ENCODE measurements at places on chromosomes 12 and 14.

GRCh38 chr14:70188659-70189455 is at the start of gene SLC8A3:
Gene SLC8A3, minus strand, starts transcription at chr14:70188951. Its CDS starts 20,529 bp downstream, at chr14:70168422.
- DNase-seq = peak; percentile 32

- DNase-seq = no peak
Measured at GRCh38 chr12:109759595-109759994, 46.0 kb downstream of the FAM222A start.

GRCh38 chr12:13004361-13004760 is 4.3 kb upstream of the HEBP1 start:
- peak; percentile 64 for DNase-seq

DNA sequence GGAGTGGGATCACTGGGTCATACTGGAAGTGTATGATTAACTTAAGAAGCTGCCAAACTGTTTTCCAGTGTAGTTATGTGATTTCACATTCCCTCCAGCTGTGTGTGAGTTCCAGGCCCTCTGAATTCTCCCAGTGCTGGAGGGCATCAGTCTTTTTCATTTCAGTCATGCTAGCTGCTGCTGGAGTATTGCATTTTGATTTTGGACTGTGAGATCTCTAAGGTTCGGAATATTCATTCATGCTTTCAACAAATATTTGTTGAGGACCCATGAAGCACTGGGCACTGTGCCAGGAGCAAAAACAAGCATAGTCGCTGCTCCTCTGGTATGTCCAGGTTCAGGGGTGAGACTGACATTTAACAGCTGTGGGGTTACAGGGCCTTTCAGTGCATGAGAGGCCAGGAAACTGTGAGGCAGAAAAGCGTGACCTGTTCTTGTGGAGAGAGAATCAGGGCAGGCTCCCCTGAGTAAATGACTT is 133.2 kb downstream of the SCARB1 start:
- DNase-seq = peak; percentile 93

DNA sequence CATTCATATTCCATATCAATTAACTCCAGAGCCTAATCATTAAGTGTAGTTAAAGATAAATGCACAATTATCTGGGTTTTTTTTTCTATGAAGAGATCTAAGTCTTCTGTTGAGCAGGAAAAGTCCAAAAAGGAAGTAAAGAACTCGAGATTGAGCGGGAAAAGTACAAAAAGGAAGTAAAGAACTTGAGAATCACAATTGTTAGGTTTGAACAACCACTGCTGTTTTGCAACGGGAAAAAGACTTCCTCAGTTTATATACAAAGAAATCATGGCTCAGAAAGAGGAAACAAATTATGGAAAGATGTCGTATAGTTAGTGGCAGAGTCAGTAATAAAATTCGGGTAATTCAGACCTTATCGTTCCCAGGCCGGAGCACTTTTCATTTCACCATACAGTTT is 63.3 kb downstream of the PPP1R12A start:
- DNase-seq = no peak

Data from cardiac fibroblast (primary cell).